Femur (tissue), 1 donor: ENCODE measurements at places on chromosomes 1 and 21.

- no peak for DNase-seq
Observed at GRCh38 chr1:184965439-184965838, 8.9 kb downstream of the NIBAN1 start.

DNA sequence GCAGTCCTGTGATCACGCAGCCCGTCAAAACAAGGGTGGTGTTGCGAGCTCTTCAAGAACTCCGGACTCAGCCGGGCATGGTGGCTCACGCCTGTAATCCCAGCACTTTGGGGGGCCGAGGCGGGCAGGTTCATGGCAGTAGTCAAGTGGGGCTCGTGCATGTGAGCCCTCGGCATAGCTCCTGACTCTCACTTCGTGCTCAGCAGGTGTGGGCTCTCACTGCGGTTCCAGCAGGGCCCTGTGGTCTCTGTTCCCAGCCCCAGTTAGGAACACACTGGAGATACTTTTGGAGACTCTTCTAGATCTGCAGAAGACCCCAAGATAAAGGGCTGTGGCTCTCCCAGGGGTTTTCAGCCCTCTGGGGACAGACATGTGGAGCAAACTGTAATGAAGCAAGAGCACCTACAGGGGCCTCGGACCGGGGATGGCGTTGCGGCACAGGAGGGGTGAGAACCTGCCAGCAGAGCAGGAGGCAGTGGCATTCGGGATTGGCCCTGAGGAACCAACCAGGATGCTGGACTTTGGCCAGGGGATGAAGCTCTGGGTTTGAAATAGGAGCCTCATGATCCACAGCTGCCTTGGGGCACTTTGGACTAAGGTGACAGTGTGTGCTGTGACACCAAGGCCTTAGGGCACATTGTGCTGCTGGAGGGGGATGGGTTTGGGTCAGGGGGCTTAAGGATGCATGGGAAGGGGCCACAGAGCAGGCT lies 443.2 kb downstream of the CAMTA1 start:
- DNase-seq, result no peak

DNA sequence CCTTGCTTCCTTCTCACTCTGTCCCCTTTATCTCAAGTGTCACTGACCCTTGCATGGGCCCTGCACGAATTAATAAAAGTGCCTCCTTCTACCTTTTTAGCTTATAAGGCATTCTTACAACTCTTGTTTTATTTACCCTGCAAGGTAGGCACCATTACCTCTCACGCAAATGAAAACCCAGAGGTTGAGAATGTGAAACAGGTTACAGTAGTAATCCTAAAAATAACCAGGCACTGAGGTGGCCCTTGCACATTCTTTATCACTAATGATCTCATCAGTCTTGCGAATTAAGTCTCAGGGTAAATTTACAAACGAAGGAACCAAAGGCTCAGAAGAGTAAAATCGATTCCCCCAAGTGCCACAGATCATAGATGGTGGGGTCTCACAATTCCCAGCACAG lies 3.7 kb downstream of the GLIS1 start:
- no peak for DNase-seq

DNA sequence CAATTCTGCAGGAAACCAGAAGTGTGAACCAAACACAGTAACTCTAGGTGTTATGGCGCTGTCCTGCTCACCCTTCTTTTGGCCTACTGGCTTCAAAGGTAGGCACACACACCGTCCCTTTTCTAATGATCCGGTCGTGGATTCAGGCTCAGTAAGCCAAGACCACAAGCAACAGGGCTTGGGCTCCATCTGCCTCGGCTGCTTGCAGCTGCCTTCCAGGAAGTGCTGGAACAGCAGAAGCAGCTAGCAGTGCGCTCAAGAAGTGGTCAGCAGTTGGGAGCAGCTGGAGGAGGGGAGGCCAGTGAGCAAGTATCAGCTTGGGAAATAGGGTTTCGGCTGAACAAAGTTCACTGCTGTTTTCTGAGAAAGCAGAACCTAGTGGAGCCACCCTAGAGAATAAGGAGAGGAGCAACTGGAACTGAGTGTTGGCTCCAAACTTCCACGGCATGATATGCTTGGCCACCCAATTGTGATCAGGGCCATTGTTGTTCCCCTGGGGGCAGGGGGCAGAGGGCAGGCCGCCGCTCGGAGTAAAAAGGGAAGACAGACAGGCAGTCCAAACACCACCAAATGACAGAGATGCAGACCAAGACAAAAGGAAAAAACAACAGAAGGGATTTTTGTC lies 173.4 kb downstream of the TOMM20 start:
- peak; percentile 85 for DNase-seq

- DNase-seq, result peak; percentile 68
Observed at GRCh38 chr1:5297180-5297885, 642.9 kb downstream of the AJAP1 start.
